Activated CD4-positive, alpha-beta T cell treated with anti-CD3 and anti-CD28 coated beads, Interleukin-2, amount 10 ng/mL, durations not matched to agents 24 days and 14 days (primary cell): ENCODE measurements at places on chromosomes 16 and 17. TPM values are rescaled to one million over a fixed set of nuclear protein-coding genes. Genes with fewer than 3 reads are reported as not detected.

CLEC3A gene
- not detected in 2 replicates for total RNA-seq

ABCC11 gene
- total RNA-seq: 0.12 TPM in 1 of 2 replicates, not detected in the other

MYL11 gene
- 1.0 and 1.3 TPM in 2 replicates for total RNA-seq

CLDN9 gene
- not detected in 2 replicates for total RNA-seq

KRTAP4-2 gene
- total RNA-seq: not detected in 2 replicates

WNK4 gene
- 0.12 TPM in 2 replicates for total RNA-seq

NPTX1 gene
- total RNA-seq: 30.4 and 31.6 TPM in 2 replicates

COL1A1 gene
- 1.6 and 2.0 TPM in 2 replicates for total RNA-seq

NOL3 gene
- total RNA-seq: 31.0 and 36.7 TPM in 2 replicates

CES5A gene
- not detected in 2 replicates for total RNA-seq

EME1 gene
- 30.7 and 35.4 TPM in 2 replicates for total RNA-seq

DNA sequence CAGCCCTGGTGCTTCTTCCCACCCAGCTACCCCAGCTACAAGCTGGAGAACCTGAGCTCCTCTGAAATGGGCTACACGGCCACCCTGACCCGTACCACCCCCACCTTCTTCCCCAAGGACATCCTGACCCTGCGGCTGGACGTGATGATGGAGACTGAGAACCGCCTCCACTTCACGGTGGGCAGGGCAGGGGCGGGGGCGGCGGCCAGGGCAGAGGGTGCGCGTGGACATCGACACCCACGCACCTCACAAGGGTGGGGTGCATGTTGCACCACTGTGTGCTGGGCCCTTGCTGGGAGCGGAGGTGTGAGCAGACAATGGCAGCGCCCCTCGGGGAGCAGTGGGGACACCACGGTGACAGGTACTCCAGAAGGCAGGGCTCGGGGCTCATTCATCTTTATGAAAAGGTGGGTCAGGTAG is 3.6 kb downstream of the GAA start:
- no peak for DNase-seq

- no peak for DNase-seq
Measured at GRCh38 chr17:21004016-21004930, 38.5 kb downstream of the USP22 start.

DNA sequence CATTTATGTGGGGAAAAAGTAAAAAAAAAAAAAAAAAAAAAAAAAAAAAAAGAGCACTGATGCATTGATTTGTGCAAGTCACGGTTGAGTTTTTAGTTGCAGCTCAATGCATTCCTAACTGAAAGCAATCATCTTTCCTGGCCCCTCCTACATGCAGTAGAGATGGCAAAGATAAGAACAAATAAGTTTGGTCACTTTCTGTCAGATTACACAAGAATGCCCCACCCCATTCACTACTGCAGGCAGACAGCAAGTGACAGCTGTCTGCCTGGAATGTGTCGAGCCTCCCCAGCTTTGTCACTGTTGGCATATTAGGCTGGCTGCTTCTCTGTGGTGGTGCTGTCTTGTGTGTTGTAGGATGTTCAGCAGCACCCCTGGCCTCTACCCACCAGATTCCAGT is 243.5 kb downstream of the FOXL1 start:
- no peak for DNase-seq

DNA sequence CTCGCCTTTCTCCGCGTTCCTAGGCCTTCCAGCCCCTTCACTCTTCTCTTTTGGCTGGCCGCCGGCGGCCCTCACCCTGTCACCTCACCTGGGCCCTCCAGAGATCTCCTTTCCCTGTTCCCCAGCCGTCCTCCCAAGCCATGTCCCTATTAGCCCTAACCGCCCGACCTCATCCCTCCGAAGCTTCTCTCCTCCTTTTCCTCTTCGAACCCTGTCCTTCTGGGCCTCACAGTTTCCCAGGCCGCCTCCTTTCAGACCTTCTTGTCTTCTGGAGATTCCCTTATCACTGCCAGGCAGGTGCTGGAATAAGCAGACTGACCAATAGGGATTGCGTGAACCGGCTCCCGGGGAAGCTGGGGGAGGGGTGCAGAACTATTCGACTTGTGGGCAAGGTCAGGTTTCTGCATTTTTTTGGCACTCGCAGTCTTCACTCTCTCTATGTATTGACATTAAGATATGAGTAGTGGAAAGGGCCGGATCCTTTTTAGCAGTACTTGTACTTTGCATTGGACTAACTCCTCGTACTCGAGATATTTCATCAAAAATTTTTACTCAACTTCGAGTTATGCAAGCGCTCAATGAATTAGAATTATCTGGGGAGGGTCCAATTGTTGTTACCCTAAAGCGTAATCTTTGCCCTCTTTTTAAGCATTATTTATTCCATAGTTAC is 690 bp downstream of the RHOT1 start:
- peak; percentile 78 for DNase-seq

DNA sequence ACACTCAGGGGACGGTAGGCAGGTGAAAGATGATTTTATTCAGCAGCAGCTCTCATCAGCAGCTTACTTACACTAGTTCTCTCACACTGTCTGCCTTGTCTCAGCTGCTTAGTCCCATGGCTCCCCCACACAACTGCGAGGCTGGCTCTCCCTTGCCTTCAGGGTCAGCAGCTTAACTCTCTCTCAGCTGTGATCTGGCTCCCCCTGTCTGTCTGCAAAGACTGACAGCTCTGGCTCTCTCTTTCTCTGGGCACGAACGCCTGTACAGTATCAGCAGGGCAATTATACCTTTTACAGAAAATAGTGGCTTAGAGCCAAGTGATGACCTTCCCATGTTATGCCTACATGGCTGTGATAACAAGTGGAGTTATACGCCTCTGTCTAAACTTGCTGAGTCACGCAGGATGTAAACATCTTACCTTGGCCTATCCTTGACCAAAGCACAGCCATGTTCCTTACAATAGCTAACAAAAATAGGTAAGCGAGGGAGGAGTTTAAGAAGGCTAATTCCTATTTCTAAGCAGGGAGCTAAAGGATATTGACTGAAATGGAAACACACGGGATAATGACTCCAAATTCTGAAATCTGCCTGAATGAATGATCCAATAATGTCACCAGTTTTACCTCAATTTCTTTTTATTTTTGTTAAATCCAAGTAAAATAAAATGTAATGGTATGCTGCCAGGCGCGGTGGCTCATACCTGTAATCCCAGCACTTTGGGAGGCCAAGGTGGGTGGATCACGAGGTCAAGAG is 1.1 kb upstream of the NDUFAB1 start:
- peak; percentile 65 for DNase-seq

GRCh38 chr16:30394592-30395154 is 547 bp upstream of the ZNF48 start:
- DNase-seq: no peak

GRCh38 chr17:45951941-45952340 is 47.1 kb upstream of the STH start:
- no peak for DNase-seq

DNA sequence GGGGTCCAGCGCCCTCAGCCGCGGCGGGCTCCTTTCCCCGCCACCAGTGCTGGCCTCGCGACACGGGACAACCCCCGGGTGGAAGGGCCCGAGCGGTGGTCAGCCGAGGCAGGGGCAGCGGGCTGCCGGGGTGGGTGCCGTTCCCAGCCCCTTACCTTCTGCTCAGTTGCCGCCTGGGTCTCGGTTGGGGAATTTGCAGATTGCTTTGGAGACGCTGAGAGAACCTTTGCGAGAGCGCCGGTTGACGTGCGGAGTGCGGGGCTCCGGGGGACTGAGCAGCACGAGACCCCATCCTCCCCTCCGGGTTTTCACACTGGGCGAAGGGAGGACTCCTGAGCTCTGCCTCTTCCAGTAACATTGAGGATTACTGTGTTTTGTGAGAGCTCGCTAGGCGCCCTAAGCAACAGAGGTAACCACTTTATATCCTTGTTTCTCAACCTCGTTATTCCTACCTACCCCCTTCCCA is 381 bp downstream of the CTNS start:
- DNase-seq: no peak

GRCh38 chr16:85557083-85557970 is 55.8 kb upstream of the GSE1 start:
- DNase-seq: peak; percentile 84

DNA sequence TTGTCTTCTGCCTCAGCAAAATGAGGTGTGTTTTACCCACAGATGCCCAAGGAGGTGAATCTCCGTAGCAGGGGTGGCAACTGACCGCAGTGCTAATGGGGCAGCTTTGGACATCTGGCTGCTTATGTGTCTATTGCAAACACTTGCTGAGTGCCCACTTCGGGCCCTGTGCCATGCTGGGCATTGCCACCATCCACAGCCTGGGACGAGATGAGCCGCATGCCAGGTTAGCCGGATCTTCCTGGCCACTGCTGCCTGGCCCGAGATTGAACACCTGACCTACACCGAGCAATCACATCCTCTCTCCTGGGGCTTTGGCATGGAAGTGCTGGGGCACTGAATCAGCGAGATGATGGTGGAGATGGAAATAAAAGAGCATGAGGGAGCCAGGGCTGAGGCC is 238.7 kb downstream of the GSG1L start:
- no peak for DNase-seq

GRCh38 chr17:73985466-73986015 is 217.9 kb upstream of the RPL38 start:
- no peak for DNase-seq

GRCh38 chr16:86046026-86046425 is 147.1 kb downstream of the IRF8 start:
- no peak for DNase-seq

DNA sequence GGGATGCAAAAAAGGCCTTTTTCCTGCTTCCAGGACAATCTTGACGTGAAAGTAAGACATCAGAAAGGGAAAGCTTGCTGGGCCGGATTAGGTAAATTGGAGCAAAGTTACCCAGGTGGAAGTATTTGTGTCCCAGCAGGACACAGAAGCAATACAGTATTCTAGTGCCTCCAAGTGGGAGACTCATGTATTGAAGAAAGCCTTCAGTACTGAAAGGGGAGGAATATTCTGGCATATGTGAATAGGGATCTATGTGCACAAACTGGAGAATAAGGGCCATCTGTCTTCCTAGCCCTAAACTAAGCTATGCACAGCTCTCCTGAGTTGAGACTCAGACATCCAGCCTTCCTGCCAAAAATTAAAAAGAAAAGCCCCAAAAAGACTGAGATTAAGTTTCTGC is 327.3 kb upstream of the CDH8 start:
- no peak for DNase-seq

GRCh38 chr16:88706965-88707826 is 893 bp downstream of the CTU2 start:
- no peak for DNase-seq

- no peak for DNase-seq
Measured at GRCh38 chr16:19753815-19754643, 36.0 kb downstream of the IQCK start.

DNA sequence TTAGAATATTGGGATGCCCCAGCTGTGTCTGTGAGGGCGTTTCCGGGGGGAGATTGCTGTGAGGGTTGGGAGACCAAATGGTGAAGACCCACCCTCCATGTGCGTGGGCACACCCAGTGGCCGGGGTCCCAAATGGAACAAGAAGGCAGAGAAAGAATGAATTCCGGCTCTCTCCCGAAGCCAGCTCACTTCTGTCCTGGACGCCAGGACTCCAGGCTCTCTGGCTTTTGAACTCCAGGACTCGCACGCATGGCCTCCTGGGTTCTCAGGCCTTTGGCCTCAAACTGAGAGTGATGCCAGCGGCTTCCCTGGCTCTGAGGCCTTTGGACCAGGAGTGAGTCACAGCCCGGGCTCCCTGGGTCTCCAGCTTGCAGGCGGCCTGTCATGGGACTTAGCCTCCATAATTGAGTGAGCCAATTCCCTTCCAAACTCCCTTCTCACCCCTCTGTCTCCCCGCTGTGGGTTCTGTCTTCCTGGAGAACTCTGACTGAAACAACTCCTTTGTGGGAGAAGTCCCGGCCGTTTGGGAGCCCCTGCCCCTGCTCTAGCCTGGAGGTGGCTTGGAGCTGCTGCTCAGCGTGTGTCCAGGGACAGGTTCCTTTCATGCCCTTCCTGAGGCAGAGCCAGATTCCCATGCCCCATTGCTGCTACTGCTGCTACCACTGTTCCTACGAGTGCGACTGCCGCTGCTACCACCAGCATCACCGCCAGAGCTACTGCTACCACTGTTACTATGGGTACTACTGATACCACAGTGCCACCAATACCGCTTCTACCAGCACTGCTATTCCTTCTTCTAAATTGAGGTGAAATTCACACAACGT is 49.8 kb upstream of the CBX4 start:
- no peak for DNase-seq

GRCh38 chr17:74903671-74904070 is 10.2 kb upstream of the FADS6 start:
- DNase-seq: no peak

DNA sequence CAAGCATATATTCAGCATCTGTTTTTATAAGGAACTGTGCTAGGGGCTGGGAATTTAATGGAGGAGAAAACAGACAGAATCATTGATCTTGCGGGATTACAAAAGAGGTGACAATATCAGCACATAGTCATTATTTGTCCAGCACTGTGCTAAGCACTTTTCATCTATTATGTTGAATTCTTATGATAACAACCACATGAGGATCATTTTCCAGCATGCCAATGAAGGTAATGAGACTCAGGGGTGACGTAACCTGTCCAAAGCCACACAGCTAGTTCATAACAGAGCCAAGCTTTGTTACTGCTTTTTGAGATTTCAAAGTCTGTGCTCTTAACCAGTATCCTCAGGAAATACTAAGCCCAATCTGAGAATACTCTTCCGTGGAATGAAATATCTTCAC is 503.3 kb downstream of the CDH13 start:
- DNase-seq: no peak

DNA sequence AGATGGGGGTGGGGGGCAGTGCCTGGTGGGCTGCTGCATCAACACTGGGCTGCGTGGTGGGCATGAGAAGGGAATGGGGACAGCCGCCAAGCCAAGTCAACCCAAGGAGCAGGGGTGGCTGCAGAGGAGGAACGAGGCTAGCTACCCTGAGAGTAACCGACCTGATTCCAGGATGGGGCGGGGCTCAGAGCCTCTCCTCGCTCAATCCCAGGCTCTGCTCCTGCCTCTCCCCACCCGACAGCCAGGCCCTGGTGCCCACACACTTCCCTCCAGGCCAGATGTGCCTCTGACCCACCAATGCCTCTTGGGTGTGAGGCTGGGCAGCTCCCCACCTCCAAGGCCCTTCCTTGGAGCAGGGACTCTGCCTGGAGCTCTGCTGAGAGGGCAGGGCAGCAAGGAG is 2.7 kb downstream of the NPTX1 start:
- DNase-seq: no peak

- no peak for DNase-seq
Measured at GRCh38 chr17:66322764-66323163, 20.4 kb downstream of the PRKCA start.

GRCh38 chr17:18866866-18867813 is 9.2 kb downstream of the PRPSAP2 start:
- DNase-seq: no peak

- DNase-seq: no peak
Measured at GRCh38 chr16:72425571-72426341, 253.8 kb upstream of the PMFBP1 start.
